SJSA1 (cell line): ENCODE measurements at places on chromosomes 5 and 9.

DNA sequence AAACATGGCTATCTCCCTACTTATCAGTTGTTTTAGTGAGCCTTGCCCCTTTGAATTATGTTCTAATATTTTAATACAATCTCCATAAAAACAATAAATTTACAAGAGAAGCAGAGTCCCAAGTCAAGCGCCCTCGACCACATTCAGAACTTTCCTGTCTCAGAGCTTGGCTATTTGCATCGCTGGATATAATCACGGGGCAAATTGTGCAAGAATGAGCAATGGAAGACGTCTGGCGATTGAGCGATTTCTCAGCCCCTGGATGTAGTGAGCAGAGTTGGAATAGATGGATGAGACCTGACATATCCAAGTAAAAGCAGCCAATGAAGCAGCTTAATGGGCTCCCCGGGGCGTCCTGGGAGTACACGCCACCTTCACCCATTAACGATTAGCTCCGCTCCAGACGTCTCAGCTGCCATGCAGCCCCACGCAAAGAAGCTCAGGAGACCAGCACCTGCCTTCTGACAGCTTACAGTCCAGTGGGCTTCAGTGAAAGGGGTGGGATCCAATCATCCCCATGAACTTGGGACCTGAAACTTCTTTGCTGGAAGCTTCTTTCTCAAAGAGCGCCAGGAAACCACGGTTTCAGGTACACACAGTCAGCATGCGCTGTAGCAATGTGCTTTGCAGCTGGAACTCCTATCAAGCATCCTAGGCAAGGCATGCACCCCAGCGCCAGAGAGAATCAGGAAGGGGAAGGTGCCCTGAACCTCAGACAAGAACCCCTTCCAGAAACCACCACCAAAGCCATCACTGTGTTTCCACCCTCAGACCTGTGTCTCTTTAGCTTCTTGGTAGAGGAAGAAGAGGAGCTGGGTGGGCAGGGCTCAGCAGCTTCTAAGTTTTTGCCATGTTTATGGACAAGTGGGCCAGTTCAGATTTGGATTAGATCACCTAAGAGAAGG lies 92.0 kb upstream of the IRX4 start:
- H3K4me1 ChIP-seq, result no peaks in the 10 kb centered on the region
- DNase-seq, result no peak
- H3K36me3 ChIP-seq, result no peaks in the 10 kb centered on the region
- no peak overlapping the region for H3K27ac ChIP-seq

DNA sequence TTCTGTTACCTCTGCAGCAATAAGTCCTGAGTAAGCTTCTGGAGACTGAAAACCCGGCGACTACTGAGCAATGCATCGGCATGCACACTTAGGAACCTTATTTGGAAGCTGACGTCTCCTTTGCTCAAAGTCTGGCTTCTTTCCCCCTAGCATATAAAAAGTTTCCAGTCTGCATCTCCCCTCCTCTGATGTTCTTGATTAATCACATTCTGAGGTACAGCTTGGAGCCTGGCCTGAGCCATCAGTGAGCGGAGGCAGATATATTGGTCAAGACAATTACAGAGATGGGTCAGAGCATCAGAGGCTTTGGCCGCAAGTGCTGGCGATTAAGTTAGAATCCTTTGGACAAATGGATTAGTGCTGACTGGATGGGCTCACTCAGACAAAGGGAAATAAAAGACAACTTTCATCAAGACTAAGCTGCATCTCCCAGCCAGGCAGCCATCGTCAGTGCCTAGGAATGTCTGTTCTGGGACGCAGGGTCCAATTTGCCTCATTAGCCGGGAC lies 140.7 kb downstream of the MTX3 start:
- H3K4me1 ChIP-seq, result peaks cover 11% of the 10 kb centered on the region
- no peak overlapping the region for H3K27ac ChIP-seq
- H3K36me3 ChIP-seq, result no peaks in the 10 kb centered on the region
- no peak for DNase-seq

DNA sequence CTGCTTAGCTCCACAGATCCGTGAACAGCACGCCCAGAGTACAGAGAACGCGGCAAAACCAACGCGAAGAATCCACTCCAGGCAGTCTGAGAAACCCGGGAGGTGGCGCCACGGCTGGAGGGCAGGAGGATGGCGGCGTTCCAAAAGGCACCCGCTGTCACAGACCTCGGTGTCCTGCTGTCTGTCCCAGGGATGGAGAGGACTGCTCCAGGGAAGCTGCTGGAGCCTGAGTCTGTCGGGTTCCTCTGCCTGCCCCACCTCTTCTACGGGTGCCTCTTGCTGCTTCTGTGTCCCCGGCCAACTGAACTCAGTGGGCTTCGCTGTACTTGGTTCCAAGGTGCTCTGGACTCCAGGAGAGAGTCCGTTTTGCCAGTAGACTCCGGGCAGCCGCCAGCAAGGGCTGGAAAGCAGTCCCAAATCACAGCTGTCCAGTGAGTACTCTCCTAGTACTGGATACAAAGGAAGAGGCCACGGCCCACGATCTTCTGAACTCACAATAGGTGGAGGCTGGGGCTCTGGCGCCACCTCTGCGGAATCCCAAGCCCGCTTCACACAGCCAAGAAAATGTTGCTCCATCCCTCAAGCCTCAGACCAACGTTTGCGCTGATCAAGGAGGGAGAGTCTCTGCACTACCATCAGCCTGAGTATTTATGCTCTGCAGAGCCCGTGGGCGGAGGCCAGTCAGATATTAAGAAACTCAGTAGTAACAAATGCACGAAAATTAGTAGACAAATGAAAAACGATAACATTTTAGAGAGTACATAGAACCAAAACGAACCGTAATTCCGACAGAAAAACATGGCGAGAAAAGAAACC lies 440 bp downstream of the ANXA2R start:
- H3K27me3 ChIP-seq, result no peaks in the 10 kb centered on the region
- H3K4me1 ChIP-seq, result peaks cover 10% of the 10 kb centered on the region
- peak; percentile 80 for DNase-seq

DNA sequence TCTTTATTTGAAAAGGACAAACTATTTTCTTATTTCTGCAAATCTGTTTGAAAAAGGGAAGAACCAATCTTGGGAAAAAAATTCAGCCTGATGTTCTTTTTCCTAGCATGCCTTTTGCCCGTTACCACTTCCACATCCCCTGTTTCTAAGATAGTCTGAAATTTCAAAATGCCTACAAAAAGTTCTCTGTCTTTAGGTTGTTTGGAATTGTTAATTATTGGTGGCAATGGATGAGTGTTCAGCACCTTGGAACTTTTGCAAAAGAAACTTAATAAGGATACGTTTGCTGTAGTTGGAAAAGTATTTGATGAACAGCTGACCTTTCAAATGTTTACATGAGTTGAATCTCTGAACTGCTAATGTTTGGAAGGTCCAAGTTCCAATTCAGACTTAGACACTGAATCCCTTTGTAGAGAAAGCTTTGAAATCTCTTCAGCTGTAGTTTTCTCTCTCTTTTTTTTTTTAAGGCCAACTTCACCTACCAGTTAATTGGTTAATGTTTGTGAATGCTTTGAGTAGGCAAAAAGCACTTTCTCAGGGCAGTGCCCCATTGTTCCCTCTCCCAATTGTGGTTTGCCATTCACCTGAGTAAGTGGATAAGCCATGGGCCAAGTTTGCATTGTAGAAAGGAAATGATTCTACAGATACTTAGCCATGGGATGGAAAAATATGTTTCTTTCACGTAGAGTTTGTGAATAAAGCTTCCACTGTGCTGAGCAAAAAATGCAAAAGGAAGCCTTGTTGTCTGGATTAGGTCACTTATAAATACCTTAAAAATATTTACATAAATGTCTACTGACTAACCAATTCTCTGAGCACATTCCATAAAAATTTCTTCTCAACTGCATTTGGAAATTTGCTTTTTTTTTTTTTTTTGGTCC lies 156.4 kb upstream of the ELL2 start:
- DNase-seq, result no peak
- H3K36me3 ChIP-seq, result no peaks in the 10 kb centered on the region
- H3K27ac ChIP-seq, result no peak overlapping the region

DNA sequence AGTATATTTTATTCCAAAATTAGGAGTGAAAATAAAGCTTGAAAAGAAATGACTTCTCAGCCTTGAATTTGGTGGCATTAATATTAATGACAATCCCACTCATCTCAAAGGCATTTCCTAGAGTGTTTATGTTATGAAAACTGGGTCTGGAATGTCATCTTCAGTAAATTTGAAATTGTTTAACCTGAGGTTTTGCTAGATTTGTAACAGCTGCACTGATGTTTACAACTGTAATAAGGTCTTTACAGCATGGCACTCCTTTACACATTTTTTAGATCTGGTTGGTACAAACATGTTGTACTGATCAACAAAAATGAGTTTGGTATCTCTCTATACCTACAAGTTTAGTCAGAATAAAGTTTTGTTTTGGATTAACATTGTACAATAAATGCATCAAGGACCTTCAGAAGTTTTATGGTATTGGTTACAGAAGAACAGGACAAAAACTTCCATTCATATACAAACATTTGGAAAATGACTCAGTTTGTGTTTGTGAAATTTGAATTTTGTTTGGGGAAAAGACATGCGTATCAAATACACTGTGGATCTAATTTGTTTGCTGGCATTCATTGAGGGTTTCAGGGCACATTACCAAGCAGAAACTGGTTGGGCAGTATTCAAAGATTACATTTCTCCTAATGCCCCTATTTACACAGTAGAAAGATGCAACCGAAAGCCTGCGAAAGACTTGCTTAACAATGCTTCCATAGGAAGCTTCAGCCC lies 11.6 kb downstream of the FANCC start:
- peak overlapping the region; percentile 51 for H3K27ac ChIP-seq
- no peak overlapping the region for H3K4me3 ChIP-seq
- no peaks in the 10 kb centered on the region for H3K27me3 ChIP-seq
- H3K36me3 ChIP-seq, result no peaks in the 10 kb centered on the region
- DNase-seq, result no peak

- no peaks in the 10 kb centered on the region for H3K4me1 ChIP-seq
- no peak overlapping the region for H3K27ac ChIP-seq
- H3K27me3 ChIP-seq, result no peaks in the 10 kb centered on the region
- H3K36me3 ChIP-seq, result no peaks in the 10 kb centered on the region
- no peak for DNase-seq
- H3K4me3 ChIP-seq, result no peak overlapping the region
These were observed 330.8 kb downstream of the TRIM36 start for GRCh38 chr5:114838937-114839336.
